ENCODE measurements at places on chromosomes 6 and 20.
A peak's percentile ranks its signal among the peaks of the same experiment; 100 is the strongest.

GRCh38 chr6:119296036-119297035 lies 53.2 kb downstream of the MAN1A1 start:
- DNase-seq = no peak

DNA sequence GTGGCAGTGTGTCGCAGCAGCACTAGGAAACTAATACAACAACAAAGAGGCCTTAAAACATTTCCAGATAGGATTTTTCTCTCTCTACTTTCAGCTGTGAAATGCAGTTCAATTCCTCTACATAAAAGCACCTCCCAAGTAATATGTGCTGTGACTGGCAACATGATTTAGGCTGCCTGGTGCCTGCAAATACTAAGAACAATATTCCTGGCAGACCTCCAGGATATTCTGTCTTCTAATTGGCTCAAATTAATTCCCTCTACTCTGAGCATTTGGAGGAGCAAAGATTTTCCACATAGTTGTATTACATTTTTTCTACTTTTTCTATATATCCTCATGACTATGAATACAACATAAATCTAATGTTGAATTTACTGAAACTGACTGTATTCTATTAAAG lies 33.2 kb downstream of the SCGN start:
- DNase-seq = no peak

- DNase-seq = no peak
Measured at GRCh38 chr6:25270559-25270958, 8.6 kb upstream of the CARMIL1 start.

DNA sequence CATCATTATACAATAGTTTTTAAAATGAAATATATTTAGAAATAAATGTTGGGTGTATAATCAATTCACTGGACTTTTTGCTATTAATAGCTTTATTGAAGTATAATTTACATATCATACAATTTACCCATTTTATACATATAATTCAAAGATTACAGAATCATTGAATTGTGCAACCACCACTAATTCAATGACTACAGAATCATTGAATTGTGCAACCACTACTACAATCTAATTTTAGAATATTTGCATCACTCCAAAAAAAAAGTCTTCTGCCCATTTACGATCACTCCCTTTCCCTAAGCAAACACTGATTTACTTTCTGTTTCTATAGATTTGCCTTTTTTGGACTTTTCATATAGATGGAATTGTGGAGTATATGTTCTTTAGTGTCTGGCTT lies 35.1 kb upstream of the RIMS1 start:
- DNase-seq = no peak

- DNase-seq = no peak
Measured at GRCh38 chr20:21901470-21902275, 196.2 kb downstream of the PAX1 start.

DNA sequence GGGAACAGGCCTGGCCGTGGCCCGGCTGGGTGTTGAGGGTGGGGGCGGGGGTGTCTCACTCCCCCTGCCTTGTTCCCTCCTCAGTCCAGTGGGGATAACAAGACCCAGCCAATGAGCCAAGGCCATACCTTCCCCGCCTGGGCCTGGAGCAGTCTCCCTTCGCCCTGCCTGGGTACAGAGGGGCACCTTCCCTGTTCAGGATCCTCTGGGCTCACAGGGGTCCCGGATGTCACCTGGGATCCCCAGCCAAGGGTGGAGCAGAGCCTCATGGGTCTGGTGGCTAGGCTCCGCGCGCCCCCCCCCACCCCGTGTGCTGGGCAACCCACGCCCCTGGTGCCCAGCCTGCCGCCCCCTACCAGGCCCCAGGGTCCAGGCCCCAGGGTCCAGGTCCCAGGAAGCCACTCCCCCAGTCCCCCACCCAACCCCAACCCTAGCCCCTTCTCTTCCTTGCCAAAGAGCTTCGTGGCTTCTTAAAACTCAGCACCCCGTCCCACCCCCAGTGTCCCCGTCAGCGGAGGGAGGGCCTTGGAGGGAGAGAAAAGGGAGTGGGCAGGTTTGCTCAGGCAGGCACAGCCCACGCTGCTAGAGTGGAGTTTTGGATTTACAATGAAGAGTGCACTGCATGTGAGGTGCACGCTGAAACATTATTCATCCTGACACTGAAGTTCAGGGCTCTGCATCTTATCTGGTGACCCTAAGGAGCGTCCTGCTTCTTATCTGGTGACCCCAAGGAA lies 11.8 kb downstream of the HRH3 start:
- DNase-seq = no peak

DNA sequence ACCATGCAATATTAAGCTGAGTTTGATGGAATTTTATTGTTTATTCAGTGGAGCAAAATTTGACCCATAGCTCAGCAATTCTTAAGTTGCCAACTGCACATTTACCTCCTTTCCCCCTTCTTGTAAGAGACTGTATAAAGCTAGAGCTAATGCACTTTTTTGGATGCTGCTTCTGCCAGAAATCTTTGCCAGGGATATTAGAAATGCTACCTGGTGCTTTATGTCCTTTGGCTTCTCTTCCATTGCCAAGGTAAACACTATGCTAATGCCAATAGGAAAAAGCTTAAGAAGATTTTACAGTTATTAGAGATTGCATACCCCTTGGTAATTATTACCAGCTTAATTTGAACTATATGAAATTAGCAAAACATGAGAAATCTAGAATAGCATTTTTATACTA lies 79.0 kb upstream of the OGFRL1 start:
- DNase-seq = no peak

GRCh38 chr6:154301839-154302752 lies 54.5 kb downstream of the IPCEF1 start:
- peak; percentile 90 for DNase-seq

- DNase-seq = peak; percentile 51
Measured at GRCh38 chr20:36344517-36345132, 38.5 kb downstream of the DLGAP4 start.

GRCh38 chr6:150599199-150600009 lies at the start of gene PLEKHG1:
PLEKHG1 (plus strand) TSS chr6:150599885; CDS start chr6:150733682, 133,797 bp downstream.
- DNase-seq = peak; percentile 50

GRCh38 chr20:63082308-63082938 lies 75.7 kb upstream of the BHLHE23 start:
- peak; percentile 19 for DNase-seq

GRCh38 chr6:40719671-40720374 lies 132.7 kb upstream of the LRFN2 start:
- peak; percentile 65 for DNase-seq

DNA sequence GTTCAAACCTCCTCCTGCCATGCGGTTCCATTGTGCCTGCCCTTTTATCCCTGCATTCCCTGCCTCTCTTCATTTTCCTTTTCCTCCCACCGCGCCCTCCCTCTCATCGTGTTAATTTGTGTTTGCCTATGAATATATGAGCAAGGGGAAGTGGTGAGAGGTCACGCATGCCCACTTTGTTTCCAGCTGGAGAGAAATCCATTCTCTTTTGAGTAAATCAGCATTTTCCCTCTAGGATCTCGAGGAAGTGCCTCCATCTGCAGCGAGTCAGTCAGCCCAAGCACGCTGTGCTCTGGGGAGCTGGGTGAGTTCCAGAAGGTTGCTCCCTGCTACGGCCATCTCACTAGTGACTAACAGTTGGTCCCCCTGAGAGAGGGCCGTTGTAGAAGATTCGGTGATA lies 42.9 kb downstream of the CDH26 start:
- no peak for DNase-seq

GRCh38 chr6:5142915-5143314 lies 57.8 kb downstream of the PPP1R3G start:
- no peak for DNase-seq

DNA sequence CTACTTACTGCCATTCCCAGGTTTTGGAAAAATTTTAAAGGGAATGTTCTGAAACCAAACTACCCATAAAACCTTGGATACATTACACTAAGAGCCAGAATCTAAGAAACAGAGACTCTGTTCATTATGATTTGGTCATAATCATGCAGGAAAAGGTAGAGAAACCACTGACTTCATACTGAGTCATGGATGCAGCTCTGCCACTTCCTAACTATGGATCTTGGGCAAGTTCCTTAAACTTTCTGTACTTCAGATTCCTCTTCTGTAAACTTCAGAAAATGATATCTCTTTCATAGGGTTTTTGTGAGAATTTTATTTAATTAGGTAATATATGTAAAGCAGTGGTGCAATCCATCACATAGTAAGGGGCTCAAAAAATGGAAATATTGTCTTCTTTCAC lies 20.0 kb downstream of the PLA2G7 start:
- DNase-seq = peak; percentile 35

DNA sequence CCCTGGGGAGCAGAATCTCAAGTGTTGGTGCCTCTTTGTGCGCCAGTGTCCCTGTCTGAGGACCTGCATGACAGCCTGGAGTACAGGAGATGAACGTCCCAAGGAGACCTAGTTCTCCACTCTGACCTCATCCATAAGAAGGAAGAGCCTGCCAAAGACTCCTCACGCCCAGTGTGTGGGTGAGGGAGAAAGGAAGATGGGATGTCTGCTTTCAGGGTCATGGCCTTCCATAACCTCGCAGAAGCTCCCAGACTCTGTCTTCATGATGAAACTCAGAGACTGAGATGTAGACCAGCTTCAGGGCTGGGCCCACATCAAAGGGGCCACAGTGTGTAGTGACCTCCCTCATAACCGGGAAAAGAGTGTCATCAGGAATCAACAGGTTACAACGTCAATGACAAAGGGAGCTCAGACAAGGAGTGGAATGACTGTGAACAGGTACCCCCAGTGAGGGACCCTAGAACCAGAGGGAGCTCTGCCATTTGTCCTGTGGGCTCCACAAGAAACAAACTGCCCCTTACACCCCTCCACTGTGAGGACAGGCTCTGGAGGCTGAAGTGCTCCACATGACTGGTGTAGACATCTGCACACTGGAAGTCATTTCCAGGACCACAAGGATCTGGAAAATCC lies 8.1 kb downstream of the HLA-DQB1 start:
- DNase-seq = no peak

GRCh38 chr6:130787726-130788500 lies 39.3 kb upstream of the SMLR1 start:
- no peak for DNase-seq

DNA sequence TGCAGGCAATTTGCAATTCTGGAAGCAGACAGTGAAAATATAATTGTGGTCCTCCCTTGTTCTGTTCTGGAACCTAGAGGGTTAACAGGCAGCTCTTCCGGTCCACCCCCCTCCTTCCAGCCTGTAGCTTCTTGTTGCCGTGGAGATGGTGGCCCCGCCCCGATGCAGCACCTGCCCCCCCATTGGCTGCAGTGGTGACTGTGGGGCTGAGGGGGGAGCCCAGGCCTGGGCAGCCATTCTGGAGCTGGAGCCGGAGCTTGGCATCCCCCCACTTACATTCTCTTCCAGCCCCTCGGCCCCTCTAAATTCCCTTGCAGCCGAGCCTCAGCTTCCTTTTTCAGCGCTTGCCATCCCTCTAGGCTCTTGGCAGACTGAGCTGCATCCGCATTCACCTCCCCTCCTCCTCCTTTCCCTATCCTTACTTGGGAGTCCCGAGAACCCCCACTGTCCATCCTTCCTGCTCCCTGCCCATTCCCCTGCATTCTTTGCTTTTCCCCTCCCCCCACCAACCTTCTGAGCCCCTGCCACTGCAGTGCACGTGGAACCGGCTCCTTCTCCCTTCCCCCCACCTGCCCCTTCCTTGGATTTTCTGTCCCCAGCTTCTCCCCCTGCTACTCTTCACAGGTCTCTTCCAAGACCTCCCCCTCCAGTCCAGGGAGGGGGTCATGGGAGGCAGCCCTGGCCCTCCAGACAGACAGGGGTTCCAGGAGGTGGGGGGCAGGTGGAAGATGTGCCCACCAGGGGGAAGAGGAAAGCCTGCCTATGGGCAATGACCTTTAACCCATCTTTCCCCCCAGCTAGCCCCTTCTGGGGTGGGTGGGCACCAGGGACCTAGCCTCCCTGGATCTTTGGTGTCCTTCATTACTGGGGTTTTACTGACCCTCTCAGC lies 11.4 kb downstream of the SYNGAP1 start:
- peak; percentile 55 for DNase-seq

- no peak for DNase-seq
Measured at GRCh38 chr6:166075186-166075585, 92.5 kb downstream of the TBXT start.

DNA sequence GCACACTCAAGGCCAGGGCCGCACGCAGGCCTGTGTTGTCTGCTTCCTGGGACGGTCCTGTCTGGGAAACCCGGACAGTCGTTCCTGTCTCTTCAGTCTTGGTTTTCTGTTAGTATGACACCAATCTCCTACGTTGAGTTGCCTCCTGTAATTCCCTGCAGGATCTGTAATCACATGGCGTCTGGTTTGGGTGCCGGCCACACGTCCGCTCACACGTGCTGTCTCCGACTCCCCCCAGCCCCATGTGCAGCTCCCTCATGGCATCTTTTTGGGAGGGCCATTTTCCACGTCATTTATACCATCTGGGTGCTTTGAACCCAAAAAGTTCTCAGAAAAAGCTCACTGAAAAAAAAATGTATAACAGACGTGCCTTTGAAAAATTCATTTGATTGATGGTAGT lies 23.2 kb downstream of the DLL1 start:
- DNase-seq = no peak

GRCh38 chr6:156651486-156651885 lies 125.7 kb upstream of the ARID1B start:
- DNase-seq = no peak

DNA sequence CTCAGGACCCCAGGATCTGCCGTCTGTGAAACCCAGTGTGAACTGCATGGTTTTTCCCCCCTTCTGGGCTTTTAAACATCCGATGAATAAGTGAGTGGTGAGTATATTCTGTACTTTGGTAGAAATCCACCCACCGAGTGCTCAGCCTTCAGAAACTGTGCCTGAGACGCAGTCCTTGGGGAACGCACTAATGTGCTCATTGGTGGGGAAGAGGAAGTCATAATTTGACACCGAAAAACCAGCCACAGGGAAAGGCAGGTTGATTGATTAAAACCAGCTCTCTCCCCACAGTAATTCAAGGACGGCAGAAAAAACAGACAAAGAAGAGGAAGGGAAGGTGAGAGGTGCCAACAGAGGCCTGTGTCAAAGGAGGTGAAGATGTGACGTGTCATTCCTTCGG lies 21.7 kb downstream of the EDN3 start:
- DNase-seq = no peak

DNA sequence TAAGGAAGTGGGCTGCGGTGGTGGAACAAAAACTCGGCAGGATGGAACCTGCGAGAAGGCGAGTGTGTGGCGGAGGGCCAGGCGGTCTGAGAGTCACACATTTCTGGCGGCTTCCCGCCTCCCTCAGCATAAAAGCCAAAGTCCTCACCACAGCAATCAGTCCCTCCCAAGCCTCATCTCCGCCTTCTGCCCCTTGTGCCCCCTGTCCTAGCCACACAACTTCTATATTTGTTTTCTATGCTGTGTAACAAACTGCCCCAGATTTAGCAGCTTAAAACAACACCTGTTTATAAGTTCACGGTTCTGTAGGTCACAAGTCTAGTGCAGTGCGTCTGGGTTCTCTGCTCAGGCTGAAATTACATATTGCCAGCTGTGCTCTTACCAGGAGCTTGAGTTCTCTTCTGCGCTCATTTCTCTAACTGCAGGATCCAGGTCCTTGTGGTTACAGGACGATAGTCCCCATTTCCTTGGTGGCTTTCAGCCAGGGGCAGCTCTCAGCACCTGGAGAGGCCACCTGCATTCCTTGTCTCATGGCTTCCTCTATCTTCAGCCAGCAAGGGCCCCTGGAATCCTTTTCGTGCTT lies 11.7 kb upstream of the SPO11 start:
- DNase-seq = no peak
